Cortex of kidney (tissue), 1 donor: ENCODE measurements at places on chromosomes 16 and 17.

- no peak for DNase-seq
Observed at GRCh38 chr16:11700264-11701029, 32.2 kb downstream of the SNN start.

GRCh38 chr17:78000341-78000740, 41.8 kb downstream of the TNRC6C start:
- DNase-seq = no peak

GRCh38 chr17:50214976-50215760, 13.7 kb upstream of the COL1A1 start:
- no peak for DNase-seq

DNA sequence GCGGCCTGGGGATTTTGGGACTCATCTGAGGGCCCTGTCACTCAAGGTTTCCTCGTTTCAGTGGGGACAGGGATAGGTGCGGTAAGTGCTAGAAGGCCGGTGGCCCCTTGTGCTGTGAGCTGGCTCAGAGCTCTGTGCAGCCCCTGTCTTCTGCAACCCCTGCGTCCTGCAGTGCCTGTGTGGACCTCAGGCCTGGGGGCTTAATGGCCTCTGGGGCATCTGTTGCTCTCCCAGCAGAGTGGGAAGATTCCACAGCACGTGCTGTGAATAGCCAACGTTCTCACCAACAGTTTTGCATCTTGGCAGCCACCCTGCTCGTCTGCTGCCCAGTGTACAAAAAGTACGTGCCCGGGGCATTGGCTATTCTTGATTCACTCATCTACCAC, 4.9 kb downstream of the FOXC2 start:
- no peak for DNase-seq

- no peak for DNase-seq
Observed at GRCh38 chr16:56341656-56342399, 83.5 kb downstream of the AMFR start.

- no peak for DNase-seq
Observed at GRCh38 chr17:42695500-42695899, 13.2 kb downstream of the CNTNAP1 start.

GRCh38 chr16:1169285-1170075, 16.6 kb downstream of the CACNA1H start:
- no peak for DNase-seq

- no peak for DNase-seq
Observed at GRCh38 chr17:43584666-43585102, 38.5 kb upstream of the ETV4 start.

DNA sequence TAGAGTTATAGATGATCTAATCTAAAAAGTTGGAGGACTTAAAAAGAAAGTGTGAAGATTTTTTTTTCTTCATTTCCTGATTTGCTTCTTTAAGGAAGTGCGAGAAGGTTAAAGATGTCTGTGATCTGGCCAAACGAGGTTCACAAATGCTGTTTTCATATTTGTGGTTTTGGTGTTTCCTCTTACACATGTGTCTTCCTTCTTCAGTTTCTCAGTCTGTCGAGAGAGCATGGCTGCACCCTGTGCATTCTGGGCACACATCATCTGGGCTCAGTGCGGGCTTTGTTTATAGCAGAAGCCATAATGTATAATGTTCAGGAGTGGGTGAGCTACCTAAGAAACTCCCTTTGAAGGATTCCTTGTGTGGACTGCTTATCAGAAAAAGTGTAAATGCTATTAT, 260.4 kb upstream of the TBX2 start:
- DNase-seq = no peak

GRCh38 chr16:69093974-69094373, 11.5 kb upstream of the HAS3 start:
- no peak for DNase-seq

DNA sequence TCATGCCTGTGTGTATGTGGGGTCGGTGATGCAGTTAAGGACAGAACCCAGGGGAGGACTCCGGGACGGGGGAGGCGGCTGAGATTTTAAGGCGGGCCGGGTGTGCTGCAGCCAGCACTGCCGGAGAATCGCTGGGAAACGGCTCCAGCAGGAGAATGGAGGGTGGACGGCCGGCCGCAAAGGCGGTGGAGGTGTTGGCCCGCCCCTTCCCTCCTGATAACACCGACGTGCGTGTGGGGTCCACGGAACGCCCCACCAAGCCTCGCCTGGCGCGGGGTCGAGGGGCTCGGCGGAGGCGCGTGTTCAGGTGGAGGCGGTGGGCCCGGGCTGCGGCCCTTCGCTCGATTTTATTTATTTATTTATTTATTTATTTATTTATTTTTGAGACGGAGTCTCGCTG, 633 bp downstream of the ZNF843 start:
- DNase-seq = no peak

DNA sequence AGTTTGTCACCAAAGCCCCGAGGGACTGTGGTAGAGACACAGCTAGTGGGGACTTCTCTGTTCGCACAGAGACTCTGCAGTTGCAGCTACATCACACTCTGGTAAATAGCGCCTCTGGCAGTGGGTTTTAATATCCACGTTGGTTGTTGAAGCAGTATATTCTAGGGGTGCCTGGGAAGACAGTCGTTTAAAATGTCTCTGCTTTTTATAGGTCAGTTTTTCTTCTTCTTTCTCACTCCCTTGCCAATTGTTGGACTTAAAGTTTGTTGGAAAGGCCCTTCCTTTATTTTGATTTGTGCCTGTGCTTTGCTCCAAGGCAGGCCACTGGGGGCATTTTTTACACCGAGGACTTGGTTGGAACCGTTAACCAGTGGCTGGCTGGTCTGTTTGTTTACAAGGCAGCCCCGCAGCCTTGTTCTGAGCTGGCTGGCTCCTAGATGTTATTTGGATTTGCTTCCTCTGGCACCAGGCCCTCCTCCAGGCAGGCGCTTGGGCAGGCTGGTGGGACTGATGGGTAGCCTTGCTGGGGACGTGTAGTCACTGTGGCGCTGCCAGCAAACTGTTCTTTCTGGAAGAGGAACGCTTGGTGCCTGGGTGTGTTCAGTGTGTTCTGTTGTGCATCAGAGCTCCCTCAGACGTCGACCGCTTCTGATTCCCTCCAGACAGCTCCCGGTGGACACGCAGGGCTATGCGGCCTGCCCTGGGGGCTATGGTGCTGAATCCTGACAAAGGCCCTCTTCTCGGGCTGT, 218.2 kb upstream of the CHMP6 start:
- DNase-seq = no peak

DNA sequence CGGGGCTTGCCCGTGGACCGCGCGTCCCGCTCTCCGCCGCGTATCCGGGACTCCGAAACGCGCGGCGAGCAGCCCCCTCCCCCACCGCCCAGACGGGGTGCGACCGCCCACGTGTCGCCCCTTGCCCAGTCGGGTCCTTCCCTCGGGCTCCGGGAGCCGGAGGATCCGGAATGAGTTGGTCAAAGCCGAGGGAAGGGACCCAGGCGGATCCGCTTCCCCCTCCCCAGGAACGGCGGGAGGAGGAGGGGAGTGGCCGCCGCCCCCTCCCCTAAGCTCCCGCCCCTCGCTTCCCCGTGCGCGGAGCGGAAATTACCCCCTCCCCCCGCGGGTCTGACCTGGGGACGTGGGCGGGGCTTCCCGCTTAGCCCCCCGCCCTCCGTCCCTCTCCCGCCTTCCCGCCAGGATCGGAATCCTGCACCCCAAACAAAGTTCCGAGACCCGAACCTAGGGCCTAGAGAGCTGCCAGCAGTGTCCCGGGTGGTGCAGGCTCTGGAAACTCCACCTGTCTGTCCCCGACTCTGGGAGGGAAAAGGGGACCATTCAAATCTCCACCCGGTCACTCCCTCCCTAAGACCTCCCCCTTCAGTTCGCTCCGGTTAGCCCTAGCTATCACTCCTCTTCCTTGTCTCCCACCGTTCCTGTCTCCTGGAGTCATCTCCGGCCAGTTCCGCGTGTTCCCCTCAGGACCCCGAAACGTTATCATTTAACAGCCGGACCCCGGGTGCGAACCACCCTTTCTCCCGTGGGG, 1.0 kb upstream of the IGF2BP1 start:
- no peak for DNase-seq

DNA sequence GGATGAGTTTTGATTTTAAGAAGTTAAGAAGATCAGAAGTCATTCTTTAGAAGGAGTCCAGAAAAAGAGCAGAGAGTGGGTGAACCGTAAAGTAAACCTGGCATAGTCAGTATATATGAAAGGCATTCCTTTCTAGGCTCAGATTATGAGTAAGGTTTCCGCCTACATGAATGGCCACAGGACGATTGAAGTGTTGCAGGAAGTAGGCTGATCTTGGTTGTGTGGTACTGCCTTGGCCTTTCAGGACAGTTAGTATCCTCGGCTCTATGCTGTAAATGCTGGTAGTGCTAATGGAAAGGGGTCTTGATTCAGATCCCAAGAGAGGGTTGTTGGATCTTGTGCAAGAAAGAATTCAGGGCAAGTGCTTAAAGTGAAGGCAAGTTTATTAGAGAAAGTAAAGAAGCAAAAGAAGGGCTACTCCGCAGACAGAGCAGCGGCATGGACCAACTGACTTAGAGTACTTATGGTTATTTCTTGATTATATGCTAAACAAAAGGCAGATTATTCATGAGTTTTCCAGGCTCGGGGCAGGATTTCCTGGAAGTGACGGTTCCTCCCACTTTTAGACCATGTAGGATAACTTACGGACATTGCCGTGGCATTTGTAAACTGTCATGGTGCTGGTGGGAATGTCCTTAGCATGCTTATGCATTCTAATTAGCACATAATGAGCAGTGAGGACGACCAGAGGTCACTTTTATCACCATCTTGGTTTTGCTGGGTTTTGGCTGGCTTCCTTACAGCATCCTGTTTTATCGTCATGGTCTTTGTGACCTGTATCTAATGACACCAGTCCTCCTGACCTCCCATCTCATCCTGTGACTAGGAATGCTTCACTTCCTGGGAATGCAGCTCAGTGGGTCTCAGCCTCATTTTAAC, 164.8 kb downstream of the SNX29 start:
- DNase-seq = no peak

- DNase-seq = no peak
Observed at GRCh38 chr17:13921841-13922776, 147.2 kb upstream of the COX10 start.

GRCh38 chr16:3283543-3284447, 504 bp downstream of the ZNF263 start:
- DNase-seq = no peak

DNA sequence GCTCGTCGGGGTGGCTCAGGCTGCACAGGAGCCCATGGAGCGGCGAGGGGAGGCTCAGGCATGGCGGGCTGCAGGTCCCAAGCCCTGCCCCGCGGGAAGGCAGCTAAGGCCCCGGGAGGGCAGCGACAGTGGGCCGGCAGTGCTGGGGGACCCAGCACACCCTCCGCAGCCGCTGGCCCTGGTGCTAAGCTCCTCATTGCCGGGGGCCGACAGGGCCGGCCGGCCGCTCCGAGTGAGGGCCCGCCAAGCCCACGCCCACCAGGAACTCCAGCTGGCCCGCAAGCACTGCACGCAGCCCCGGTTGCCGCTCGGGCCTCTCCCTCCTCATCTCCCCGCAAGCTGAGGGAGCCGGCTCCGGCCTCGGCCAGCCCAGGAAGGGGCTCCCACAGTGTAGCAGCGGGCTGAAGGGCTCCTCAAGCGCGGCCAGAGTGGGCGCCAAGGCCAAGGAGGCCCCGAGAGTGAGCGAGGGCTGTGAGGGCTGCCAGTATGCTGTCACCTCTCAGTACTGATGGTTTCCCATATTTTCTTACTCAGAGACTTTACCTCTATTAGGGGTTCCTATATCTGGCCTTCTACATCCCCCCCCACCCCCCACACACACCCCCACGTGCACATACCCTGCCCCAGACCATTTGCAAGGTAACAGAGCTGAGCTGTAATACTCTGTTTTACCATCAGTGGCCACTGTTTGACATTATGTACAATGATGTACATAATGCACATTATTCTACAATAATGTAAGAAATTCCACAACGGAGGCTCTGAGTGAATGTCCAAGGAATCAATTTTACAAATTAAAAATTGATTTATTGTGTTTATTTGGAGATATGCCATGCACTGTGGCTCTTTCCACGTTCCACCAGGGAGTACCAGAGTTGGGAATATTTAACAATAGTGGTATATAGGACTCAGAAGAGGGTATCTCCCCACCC, 3.7 kb upstream of the VAT1L start:
- no peak for DNase-seq

DNA sequence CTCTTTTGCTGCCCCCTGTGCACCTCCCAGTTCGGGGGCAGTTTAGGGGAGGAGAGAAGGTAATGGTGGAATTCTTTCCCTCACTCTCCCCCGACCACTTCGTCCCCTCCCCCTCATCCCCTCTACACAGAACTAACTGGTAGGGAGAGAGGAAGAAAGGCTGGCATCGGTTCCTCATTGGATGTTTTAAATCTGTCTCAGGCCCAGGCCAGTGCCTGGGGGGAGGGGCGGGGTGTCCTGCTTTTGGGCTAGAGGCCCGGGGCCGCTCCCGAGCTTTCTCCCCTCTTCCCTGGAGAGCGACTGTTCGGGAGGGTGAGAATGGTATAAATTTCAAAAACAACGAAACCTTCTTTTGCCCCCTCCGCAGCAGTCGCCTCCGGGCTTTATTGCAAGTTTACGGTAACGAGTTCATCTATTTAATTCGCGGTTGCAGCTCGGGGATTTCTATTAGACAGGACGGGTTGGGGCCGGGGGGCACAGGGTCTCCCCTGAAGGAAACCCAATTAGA, at the start of gene PRAC2:
TSS of gene PRAC2 (plus strand) at position 271 of the 508 bp plus-strand sequence. CDS start 1,226 bp downstream, outside the sequence.
- no peak for DNase-seq

DNA sequence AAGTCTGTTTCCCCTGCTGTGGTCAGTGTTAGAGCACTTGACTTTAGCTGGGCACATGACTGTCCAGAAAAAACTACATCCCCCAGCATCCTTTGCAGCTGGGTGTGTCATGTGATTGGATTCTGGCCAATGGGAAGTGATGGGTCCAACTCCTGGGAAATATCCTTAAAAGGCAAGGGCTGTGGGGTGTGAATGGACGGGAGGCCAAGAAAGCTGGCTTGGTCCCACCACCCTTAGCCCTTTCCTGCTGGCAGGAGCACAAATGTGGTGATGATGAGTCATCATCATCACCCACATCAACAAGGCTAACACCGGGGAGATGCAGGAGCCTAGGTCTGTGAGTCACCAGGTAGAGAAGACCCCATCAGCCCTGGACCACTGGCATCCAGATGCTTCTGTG, 341.7 kb downstream of the C16orf95 start:
- DNase-seq = no peak
